Stimulated activated naive CD4-positive, alpha-beta T cell (primary cell): ENCODE measurements at places on chromosomes 4 and X.

DNA sequence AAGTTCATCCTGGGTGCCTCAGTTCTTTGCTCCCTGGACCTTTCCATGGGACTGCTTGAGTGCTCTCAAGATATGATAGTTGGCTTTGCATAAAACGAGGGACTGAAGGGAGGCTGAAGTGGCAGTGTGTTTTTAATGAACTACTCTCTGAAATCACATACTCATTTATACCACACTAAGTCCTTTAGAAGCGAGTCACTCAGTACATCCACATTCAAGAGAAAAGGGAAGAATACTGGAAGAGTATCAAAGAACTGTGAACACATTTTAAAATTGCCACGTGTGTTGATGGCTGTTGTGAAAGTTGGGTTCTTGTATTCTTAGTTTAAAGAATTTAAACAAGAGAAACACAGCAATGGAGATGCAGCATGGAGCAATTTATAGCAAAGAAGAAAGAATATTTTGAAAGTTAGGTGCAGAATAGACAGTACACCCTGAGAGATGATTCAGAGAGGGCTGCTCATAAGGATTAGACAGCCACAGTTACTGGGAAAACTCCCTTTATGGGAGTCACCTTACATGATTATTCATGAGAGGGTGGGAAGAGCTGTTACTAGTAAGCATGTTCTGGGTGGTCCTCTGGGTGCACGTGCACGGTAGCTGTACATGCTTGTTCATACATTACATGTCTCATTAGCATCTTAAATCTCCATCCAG, 380.7 kb downstream of the ADGRL3 start:
- DNase-seq: no peak

- no peak for DNase-seq
Measured at GRCh38 chrX:16804923-16805464, 18.7 kb downstream of the TXLNG start.

GRCh38 chr4:76212851-76213414, 691 bp downstream of the SCARB2 start:
- DNase-seq: peak; percentile 44

GRCh38 chrX:48102874-48103374, 27.5 kb upstream of the SPACA5B start:
- DNase-seq: no peak

GRCh38 chrX:64975491-64975890, 759 bp downstream of the ZC4H2 start:
- peak; percentile 10 for DNase-seq

GRCh38 chrX:104166735-104167436, 633 bp downstream of the FAM199X start:
- DNase-seq: no peak

DNA sequence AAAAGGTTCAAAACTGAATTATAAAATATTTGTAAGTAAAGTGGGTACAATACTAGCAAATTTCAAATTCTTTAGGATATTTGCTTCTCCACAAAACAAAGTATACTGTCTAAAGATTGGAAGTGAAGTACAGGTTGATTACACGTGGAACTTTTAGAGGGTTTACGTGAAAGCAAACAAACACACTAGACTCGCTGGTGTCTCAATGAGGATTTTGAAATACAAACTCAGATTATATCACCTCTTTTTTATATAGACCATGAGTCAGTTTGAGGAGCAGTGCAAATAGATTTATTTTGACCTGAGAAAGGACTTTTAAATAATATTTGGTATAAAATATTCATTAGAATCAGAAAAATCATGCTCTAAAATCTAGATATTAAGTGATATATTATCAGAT, 185.0 kb downstream of the SPOCK3 start:
- no peak for DNase-seq

- DNase-seq: no peak
Measured at GRCh38 chr4:81954271-81954670, 419.5 kb downstream of the HNRNPD start.

GRCh38 chr4:110621328-110621812, 1.5 kb downstream of the PITX2 start:
- no peak for DNase-seq

GRCh38 chr4:39233783-39234182, 51.5 kb downstream of the WDR19 start:
- no peak for DNase-seq

- DNase-seq: no peak
Measured at GRCh38 chr4:151408380-151408629, 671 bp upstream of the FHIP1A start.

GRCh38 chrX:110145311-110145710, 142.4 kb downstream of the TMEM164 start:
- DNase-seq: no peak

- DNase-seq: peak; percentile 17
Measured at GRCh38 chrX:74536152-74536831, 78.1 kb downstream of the RLIM start.

- no peak for DNase-seq
Measured at GRCh38 chr4:114423582-114423981, 175.0 kb upstream of the UGT8 start.

DNA sequence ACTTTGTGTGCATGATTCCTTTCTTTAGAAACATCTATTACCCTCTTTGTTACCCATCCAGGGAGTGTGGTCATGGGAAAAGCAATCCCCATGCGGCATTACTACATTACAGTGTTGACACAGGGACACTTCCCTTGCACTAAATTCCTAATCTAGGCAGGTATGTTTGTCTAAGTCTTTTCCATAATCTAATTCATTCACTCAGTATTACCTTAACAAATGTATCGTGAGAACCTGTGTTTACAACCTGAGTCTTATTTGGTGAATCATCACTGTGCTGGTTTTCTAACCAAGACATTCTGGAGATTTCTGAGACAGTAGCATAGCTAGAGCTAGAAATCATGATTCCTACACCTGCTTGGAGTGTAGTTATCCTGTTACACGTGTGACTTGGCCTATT, 326.8 kb downstream of the BMPR1B start:
- no peak for DNase-seq

- no peak for DNase-seq
Measured at GRCh38 chr4:4784379-4784778, 75.1 kb upstream of the MSX1 start.

DNA sequence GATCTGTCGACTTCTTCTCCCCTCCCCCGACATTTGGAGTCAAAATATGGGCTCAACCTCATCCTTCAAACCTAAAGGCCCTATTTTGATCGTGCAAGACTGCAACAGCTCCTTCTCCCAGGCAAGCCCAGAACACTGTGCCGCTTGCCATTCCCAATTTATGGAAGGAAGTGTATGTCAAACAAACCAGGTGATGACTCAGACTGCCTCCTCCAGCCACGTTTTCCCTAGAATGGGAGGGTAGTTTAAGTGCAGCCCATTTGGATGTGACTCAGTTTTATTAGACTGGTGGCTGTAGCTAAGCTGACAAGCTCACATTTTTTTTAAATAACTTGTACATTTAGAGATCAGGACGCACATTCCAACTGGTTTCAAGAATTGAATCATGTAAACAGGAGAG, 570.4 kb upstream of the DIPK2B start:
- DNase-seq: no peak

DNA sequence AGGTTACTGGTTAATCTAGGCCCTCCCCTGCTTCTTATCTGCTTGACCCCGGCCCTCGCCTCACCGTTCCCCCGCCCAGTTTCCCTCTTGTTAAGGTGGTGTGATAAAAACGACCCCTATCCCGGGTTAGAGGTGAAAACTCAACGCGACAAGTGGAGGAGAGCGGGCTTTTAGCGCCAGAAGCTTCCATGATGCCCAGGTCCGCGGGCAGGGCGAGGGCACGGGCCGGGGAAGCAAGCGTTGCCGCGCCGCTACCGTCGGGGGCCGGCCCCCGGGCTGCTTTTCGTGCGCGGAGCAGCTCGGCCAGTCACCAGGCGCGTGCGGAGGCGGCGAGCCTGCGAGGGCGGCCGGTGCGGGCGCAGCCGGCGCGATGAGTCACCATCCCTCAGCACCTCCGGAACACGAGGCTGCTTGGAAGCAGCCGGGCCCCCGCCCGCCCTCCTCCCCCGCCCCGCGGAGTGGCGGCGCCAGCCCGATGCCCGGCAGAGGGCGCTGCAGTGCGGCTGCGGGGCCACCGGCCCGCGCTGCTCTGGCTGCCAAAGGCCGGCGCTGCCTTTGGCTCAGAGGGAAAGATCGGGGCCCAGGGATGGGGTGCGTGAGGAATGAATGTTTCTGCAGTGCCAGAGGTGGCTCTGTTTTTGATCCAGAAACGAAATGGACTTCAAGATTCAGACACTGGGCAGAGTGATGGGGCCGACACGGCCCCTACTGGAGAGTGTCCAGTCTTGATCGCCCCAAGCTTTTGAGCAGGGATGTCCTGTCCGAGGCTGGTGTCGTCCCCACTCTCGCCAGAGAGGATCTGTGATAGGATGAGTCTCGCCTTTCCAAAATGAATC, 107.8 kb downstream of the NHSL2 start:
- peak; percentile 21 for DNase-seq

DNA sequence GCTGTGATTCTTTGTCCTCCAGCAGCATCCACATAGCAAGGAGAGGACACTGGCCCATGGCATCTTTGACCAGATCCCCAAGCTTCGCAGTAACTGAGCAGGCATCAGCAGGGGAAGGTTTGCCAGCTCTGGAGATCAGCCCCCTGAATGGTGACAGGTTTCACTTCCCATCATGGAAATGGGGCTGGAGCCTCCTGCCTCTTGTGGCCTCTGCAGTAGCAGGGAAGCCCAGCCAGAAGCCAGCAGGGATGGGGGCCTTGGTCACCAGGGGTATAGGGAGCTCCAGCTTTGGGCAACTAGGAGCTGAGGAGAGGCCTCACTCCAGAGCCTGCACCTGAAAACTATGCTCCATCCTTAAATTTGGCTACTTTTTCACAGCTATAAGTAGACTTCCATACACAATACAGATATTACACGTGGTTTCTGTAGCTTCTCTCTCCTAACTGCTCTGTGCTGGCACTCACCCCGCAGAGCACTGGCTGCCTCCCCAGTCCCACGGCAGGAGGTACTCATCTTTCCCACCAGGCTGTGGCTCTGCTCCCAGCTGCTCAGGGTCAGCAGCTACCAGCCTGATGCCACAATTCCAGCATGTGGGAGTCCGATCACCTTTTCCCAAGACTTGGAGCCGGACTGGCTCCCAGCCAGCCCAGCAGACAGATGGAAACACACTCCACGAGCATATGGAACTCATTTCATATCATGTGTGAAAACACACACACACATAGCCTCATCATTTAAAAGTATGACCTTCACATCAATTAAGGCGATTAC, 2.8 kb downstream of the TMEM271 start:
- no peak for DNase-seq

GRCh38 chrX:132563976-132564375, 75.1 kb upstream of the MBNL3 start:
- no peak for DNase-seq

- DNase-seq: no peak
Measured at GRCh38 chr4:174490451-174490961, 31.8 kb downstream of the HPGD start.

GRCh38 chr4:89221167-89221867, 86.3 kb downstream of the GPRIN3 start:
- no peak for DNase-seq

DNA sequence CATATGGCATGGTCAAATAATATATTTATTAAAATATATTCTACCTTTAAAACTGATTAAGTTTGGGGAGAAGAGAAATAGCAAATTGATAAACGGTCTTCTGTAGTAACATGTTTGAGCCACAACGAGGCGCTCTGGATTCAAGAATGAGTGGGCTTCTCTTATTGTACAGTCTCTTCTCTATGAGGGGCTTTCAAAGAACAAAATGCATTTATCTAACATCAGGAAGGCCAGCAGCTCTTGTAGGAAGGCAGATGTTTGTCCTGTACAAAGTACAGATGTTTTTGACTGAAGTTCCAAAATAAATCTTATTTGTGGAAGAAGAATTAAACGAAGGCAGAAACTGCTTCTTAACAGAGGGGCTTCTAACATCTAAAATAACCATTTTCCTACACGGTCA, 153.6 kb downstream of the RASL11B start:
- DNase-seq: no peak

GRCh38 chrX:30313322-30313721, 4.1 kb upstream of the NR0B1 start:
- DNase-seq: no peak

DNA sequence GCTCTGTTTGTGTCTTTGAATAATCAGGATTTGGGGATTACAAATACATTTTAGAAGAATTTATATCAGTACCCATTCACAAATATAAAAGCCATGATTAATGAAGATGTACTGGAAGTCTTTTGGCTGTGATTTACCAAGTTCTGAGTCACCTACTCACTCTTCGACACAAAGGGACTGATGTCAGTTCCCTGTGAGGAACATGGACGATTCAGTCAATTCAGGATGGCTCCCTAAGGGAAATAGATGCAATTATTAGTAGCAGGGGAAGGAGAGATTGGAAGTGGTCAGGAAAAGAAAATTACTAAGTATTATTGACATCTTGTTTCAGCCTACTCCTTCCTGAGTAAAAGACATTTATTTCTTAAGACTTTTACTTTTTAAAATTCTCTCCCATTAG, 550.7 kb upstream of the SLIT2 start:
- DNase-seq: no peak

GRCh38 chr4:189613207-189613606, 327.5 kb upstream of the FRG1 start:
- no peak for DNase-seq

- no peak for DNase-seq
Measured at GRCh38 chr4:159282944-159283343, 180.1 kb downstream of the RAPGEF2 start.

GRCh38 chrX:131034063-131034462, 24.1 kb upstream of the ARHGAP36 start:
- no peak for DNase-seq

DNA sequence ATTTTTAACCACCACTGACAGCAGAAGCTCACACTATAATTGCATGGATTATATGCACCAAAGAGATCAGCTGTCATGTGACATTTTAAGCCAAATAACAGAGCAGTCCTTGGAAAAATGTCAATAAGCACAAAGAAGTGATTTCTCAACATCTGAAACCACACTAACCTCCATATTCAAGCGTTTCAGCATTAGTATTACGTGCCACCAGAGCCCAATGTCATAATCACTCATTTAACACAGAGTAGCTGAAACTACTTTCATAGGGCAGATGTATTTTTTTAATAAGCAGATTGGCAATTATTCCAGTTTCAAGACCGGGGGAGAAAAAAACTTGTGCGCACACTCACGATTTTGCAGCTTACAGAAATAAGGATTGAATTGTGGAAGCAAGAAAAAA, 76.6 kb downstream of the SH3KBP1 start:
- DNase-seq: no peak

DNA sequence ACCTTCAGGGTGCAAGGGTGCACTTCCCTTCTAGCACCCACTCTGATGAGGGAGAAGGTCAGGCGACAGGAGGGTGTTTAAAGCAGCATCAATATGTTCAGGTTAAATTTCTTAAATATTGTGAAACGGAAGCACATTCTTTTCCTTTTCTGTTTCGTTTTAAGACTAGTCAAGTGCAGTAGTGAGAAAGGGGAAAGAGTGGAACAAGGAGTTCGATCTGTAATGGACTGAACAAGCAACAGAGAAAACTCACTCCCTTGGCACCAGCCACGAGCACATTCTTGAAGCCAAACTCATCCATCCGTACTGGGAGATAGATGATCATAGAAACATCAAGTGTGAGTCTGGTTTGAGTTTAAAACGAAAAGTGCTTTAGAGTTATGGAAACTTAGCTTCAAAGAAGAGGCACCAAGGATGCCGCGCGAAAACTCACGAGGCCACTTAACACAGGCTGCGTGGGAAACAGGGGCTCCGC, 815 bp downstream of the FAM53A start:
- DNase-seq: peak; percentile 67
